ENCODE measurements at places on chromosomes 3 and 15.

GRCh38 chr3:28716939-28717338 is 368.3 kb upstream of the AZI2 start:
- no peaks in the 10 kb centered on the region for H3K36me3 ChIP-seq
- H3K27ac ChIP-seq = no peak overlapping the region
- no peak for DNase-seq
- no peaks in the 10 kb centered on the region for H3K27me3 ChIP-seq
- H3K4me3 ChIP-seq = no peak overlapping the region
- H3K4me1 ChIP-seq = no peaks in the 10 kb centered on the region

DNA sequence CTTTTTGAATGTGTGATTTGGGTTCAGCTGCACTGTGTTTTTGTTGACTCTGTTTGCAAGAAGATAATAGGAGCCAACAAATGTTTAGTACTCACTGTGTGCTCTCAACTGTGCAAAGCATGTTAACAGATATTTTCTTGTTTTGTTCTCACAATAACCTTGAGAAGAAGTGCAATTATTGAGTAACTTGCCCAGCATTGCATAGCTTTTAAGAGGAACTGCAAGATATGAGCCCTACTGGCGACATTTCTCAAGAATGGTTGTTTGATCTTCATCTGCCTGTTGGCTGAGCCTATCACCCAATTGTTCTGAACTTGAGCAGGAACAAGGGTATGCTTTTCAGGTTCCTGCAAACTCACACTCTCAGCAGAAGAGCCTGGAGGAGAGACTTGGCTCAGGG is 43.4 kb upstream of the AGBL1 start:
- no peaks in the 10 kb centered on the region for H3K36me3 ChIP-seq
- H3K4me1 ChIP-seq = no peaks in the 10 kb centered on the region
- DNase-seq = no peak
- peaks cover 3% of the 10 kb centered on the region for H3K27me3 ChIP-seq

GRCh38 chr15:30928076-30928475 is 24.4 kb downstream of the FAN1 start:
- no peaks in the 10 kb centered on the region for H3K27me3 ChIP-seq
- H3K4me3 ChIP-seq = no peak overlapping the region
- H3K4me1 ChIP-seq = peaks cover 4% of the 10 kb centered on the region
- no peak for DNase-seq
- peaks cover 27% of the 10 kb centered on the region for H3K36me3 ChIP-seq

GRCh38 chr3:155334914-155335723 is 41.6 kb upstream of the STRIT1 start:
- peaks cover 28% of the 10 kb centered on the region for H3K4me1 ChIP-seq
- peak; percentile 39 for DNase-seq

- no peak overlapping the region for H3K27ac ChIP-seq
- H3K4me3 ChIP-seq = no peak overlapping the region
- H3K4me1 ChIP-seq = no peaks in the 10 kb centered on the region
- no peaks in the 10 kb centered on the region for H3K27me3 ChIP-seq
- no peaks in the 10 kb centered on the region for H3K36me3 ChIP-seq
- no peak for DNase-seq
These were observed 72.7 kb upstream of the FNDC3B start for GRCh38 chr3:171966533-171967136.

- no peak overlapping the region for H3K4me3 ChIP-seq
- H3K27me3 ChIP-seq = no peaks in the 10 kb centered on the region
- peaks cover 11% of the 10 kb centered on the region for H3K4me1 ChIP-seq
These were observed 42.7 kb downstream of the PRKAR2A start for GRCh38 chr3:48804930-48805329.
